ENCODE measurements at places on chromosomes 7 and 10.

GRCh38 chr7:75762350-75762917 lies 9.6 kb downstream of the CCL26 start:
- DNase-seq, result no peak

GRCh38 chr7:23449941-23450340 lies 20.4 kb downstream of the IGF2BP3 start:
- no peak for DNase-seq

- DNase-seq, result no peak
These were observed 18.2 kb downstream of the TLL2 start for GRCh38 chr10:96495544-96495943.

DNA sequence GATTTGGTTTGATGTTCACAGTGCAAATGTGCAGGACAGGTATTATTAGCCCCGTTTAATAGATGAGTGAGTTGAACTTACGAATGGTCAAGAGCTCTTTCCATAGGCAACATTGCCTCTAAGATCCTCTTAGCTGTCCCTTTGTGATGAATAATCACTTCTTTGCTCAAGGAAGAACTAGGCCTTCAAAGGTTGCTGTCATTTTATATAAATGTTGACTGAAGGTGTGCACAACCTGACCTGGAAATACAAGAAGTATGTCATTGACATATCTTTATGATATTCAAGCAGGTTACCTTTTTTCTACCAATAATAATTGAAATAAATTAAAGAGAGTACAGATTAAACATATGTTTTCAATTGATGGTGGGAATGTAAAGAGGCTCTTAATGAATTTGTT lies 48.5 kb upstream of the GLCCI1 start:
- DNase-seq, result no peak

DNA sequence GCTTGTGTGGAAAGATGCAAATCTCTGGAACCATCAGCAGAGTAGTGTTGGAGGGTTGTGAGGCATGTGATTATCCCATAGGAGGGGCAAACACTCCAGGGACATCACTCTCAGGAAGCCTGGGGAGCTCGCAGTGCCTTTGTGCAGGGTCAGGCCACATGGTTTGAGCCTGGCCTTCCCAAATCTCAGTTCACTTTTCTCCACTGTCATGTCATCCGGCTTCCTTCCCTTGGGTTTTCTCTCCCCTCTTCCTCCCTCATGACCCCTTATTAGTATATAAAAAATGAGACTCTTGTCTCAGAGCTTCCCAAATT lies 20.4 kb downstream of the TSPAN14 start:
- DNase-seq, result no peak
